ENCODE measurements at places on chromosomes 4 and X.
A peak's percentile ranks its signal among the peaks of the same experiment; 100 is the strongest.

DNA sequence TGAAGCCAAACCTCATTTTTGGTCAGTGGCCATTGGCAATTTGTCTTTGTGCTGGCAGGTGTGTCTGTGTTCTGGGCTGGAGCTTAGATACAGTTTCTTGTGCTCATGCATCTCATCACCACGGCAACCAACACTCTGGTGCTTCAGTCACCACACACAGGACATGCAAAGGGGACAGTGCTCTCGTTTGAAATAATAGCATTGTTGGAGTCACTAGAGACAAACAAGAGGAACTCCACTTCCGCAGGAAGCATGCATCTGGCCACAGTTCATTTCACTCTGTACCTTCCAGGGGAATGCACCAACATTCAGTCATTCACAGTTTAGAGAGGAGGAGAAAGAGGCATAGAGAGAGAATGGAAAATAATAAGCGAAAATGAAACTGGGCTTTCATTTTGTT is 267.4 kb downstream of the ANK2 start:
- DNase-seq: peak; percentile 20

DNA sequence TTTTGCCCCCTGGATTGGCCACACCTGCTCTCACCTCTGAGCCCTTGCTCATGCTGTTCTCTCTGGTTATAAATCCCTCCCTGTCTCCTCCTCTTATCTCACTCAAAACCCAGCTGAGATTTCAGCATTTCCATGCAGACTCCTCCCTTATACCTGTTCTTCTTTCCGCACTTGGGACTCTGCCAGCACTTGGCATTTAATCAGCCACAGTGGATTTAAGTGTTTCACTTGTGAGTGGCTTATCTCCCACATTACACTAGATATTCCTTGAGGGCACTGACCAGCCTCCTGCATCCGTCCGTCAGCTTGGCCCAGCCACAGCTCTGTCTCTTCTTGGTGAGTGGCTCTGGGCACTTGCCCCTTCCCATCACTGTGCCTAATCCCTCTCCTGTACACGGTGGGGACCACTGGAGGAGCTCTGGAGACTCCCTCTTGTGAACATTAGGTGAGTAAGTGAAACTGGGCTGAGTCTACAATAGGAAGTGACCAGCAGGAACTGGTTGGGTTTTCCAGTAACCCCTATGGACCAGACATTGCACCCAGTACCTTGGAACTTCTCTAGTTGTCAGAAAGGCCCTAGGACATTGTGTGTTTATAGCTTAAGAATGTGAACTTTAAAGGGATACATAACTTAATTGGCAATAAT is 19.9 kb downstream of the FGFBP1 start:
- no peak for DNase-seq

GRCh38 chr4:185880571-185880970 is 68.6 kb upstream of the SORBS2 start:
- no peak for DNase-seq

DNA sequence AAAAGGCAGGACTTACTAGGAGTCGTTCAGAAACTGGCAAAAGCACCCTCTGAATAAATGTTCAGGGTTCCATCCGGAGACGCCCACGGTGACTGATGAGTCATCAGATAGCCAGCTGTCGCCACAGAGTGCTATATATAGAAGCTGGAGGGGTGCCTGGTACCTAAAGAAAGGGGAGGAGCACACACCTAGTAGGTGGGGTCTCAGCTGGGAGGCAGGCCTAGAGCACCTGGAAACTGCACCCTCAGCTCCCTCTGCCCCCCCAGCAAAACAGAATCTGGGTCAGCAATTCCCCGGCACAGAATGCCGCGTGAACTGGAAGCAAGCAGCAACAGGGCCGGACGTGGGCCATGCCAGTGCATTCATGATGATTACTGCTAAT is 242.0 kb downstream of the BCOR start:
- DNase-seq: peak; percentile 50

DNA sequence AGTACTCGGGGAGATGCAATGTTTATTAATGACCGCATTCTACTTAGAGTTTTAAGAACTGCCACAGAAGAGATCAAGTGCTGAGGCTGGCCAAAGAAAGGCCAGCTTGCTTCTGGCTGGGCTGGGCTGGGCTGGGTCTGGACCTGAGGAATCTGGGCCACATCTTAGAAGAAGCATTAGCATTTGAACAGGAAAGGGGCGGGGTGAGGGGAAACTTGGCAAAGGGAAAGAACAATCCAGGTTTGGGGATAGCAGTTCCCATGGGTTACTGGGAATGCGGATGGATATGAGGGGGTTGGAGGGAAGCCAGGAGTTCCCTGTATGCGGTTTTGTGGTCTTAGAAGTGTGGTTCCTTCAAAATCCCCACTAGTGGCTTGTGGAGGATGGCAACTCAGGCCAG is 83.3 kb downstream of the CLDN34 start:
- DNase-seq: no peak

DNA sequence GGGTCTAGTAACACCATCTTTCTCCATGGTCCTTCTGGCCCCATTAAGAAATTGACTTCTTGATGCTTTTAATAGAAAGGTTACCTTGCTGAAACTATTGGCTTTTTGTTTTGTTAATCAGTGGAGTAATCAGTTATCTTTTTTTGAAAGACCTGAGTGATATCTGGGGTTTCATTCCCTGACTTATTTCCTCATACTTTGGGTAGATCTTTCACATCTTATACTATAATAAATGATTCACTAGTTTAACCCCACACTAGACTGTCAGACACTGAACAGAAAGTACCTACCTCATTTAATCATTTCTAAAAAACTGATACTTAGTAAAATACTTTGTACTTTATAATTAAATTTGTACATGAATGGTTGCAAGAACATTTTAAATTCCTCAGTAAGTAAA is 1021.1 kb downstream of the STIM2 start:
- no peak for DNase-seq

GRCh38 chr4:74638001-74638400 is 156.3 kb downstream of the BTC start:
- no peak for DNase-seq

DNA sequence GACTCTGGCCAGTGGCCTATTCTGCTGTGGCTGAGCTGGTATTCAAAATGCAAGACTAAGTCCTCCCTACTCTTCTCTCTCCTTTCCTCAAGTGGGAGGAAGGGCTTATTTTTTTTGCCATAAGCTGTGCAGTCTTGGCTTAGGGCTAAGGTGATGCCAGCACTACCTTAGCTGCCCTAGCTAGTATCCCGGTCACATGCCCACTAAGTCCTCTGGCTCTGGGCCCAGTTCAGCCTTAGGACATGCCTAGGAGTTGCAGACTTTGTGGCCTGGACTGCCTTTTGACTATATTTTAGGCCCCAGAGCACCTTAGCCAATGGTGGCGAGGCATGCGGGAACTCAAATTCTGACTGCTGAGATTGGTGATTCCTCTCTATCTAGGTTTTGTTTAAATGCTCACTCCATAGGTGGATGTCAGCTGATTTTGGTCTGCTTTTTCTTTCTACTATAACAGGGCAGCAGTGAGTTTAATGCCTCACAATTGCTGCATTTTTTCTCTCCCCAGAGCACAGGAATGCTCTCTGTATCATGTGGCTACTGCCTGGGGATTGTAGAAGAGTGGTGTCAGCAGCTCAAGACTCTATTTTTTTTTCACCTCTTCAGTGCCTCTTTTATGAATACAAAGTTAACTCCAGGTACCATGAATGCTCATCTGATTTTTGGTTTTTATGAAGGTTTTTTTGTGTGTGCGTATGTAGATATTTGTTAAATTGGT is 472.9 kb upstream of the GRID2 start:
- DNase-seq: no peak

- DNase-seq: no peak
These were observed 1.1 kb upstream of the GPM6A start for GRCh38 chr4:175813204-175813603.

DNA sequence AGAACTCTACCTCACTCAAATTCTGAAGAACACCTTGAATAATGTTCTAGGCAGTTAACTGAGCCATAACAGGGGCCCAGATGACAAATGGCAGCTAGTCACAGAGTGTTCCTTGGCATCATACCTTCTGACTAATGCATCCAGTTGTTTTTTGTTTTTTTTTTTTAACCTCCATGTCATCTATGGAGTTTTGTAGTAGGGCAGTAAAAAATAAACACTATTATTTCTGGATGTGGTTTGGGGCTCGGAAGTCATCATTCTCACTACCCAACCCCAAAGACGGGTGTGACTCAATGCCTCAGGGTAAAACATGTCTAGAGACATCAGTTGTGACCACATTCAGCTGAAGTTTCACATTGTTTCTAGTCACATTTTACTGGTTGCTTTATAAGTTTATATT is 31.2 kb upstream of the MCF2 start:
- DNase-seq: no peak

DNA sequence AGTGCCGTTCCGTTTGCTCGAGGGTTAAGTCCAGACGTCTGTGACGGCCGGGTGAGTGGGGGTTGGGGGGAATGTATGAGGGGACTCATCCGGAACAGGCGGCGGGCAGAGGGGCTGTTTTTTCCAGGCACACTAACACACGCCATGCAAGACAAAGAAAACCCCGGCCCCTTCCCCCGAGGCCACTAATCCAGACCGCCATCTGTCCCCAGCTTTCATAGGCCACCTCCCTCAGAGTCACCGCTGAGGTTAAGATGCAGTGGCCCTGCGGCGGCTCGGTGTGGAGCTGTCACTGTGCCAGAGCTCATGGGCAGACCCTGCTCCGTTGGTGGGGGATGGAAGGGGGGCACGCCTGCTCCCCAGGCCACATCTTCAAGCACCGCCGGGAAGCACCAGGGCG is 34.1 kb downstream of the SORCS2 start:
- no peak for DNase-seq

GRCh38 chrX:26789751-26790150 is 573.8 kb downstream of the MAGEB5 start:
- no peak for DNase-seq

- no peak for DNase-seq
These were observed 119.4 kb downstream of the FANCB start for GRCh38 chrX:14753441-14753840.

DNA sequence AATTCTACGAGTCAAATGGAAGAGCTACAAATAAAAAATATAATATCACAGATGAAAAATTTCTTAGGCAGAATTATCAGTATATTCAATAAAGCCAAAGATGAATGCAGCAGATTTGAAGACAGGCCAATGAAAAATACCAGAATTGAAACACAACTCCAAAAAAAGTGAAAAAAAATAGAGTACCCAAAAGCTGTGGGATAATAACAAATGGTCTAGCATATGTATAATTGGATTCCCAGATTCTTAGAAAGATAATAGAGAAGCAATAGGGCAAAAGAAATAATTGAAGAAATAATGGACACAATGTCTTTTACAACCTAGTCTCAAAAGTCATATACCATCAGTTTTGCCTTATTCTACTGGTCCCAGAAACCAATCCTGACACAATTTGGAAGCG is 4.4 kb downstream of the ANAPC10 start:
- DNase-seq: no peak

GRCh38 chr4:155506745-155507144 is 130.0 kb upstream of the MAP9 start:
- no peak for DNase-seq

DNA sequence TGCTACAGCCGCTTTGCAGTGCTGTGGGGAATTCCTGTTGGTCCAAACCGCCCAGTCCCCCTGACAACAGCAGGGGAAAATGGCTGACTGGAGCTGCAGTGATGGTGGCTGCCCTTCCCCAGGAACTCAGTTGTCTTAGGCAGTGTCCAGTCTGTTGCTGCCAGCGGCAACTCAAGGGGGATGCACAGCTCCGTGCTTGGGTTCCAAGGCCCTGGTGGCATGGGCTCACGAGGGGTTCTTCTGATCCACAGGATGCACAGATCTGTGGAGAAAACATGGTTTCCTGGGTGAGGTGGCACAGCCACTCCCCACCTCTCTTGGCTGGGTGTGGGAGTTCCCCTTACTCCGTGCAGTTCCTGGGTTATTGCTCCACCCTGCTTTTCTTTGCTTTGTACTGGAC is 261.2 kb downstream of the TLL1 start:
- no peak for DNase-seq

DNA sequence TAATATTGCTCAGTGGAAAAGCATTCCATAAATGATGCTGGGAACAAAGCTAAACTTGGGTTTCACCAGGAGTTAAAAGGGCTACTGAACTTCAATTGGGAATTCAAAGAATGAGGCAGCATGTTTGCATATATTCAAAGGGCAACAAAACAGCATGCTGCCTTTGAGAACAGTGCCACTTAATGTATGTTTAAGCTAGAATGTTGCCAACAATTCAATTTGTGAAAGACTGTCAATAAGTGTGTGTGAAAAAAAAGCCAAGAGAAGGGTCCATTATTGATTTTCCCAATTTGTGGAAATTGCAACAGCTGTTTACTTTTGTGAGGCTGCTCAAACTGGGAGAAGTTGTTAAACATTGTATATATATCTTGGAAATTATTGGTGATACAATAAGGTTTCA is 701.9 kb upstream of the ACTRT1 start:
- no peak for DNase-seq
